PC-3 (cell line): ENCODE measurements at places on chromosomes 6 and 20. TPM values are rescaled to one million over a fixed set of nuclear protein-coding genes. Genes with fewer than 3 reads are reported as not detected.

The CST4 gene
- total RNA-seq = 0.98 TPM in 1 of 2 replicates, not detected in the other

The SLC22A7 gene
- not detected in 2 replicates for total RNA-seq

The AARS2 gene
- total RNA-seq = 26.2 and 30.4 TPM in 2 replicates

The WDR27 gene
- 20.0 and 28.3 TPM in 2 replicates for total RNA-seq

The DNAH8 gene
- total RNA-seq = 0.06 and 0.15 TPM in 2 replicates

The EFCAB8 gene
- total RNA-seq = not detected in 2 replicates

The ZBP1 gene
- total RNA-seq = 0.12 TPM in 1 of 2 replicates, not detected in the other

The MYMX gene
- not detected in 2 replicates for total RNA-seq

The ISM1 gene
- total RNA-seq = not detected in 2 replicates

The THBD gene
- total RNA-seq = 3.1 and 4.5 TPM in 2 replicates

The MUCL3 gene
- total RNA-seq = 0.04 TPM in 1 of 2 replicates, not detected in the other

The ECT2L gene
- not detected in 2 replicates for total RNA-seq

The FAM162B gene
- not detected in 2 replicates for total RNA-seq

- DNase-seq = no peak
Measured at GRCh38 chr6:111781041-111781708, 92.1 kb downstream of the FYN start.

DNA sequence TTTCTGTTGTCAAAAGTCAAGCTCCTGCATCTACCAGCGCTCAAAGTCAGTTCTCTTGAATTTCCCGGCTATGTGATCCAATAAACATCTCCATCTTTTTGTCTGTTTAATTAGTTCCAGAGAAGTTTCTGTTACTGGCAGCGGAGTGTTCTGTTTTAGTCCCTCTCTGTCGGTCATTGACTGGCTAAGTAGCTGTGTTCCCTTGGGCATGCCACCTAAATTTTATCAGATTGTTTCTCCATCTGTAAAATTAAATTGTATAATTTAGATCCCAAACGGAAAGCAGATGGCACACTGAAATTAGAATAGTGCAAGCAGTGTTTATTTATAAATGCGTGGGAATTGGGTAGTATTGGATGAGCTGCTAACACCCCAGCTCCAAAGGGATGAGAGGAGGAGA, 29.7 kb upstream of the PRL start:
- no peak for DNase-seq

GRCh38 chr6:41894366-41895299, 542 bp downstream of the USP49 start:
- DNase-seq = no peak

- peak; percentile 100 for DNase-seq
Measured at GRCh38 chr20:47464380-47465101, 37.1 kb upstream of the NCOA3 start.

GRCh38 chr6:140043357-140043756, 668.9 kb upstream of the CITED2 start:
- DNase-seq = peak; percentile 92

GRCh38 chr6:164005004-164005711, 590.6 kb downstream of the QKI start:
- no peak for DNase-seq

DNA sequence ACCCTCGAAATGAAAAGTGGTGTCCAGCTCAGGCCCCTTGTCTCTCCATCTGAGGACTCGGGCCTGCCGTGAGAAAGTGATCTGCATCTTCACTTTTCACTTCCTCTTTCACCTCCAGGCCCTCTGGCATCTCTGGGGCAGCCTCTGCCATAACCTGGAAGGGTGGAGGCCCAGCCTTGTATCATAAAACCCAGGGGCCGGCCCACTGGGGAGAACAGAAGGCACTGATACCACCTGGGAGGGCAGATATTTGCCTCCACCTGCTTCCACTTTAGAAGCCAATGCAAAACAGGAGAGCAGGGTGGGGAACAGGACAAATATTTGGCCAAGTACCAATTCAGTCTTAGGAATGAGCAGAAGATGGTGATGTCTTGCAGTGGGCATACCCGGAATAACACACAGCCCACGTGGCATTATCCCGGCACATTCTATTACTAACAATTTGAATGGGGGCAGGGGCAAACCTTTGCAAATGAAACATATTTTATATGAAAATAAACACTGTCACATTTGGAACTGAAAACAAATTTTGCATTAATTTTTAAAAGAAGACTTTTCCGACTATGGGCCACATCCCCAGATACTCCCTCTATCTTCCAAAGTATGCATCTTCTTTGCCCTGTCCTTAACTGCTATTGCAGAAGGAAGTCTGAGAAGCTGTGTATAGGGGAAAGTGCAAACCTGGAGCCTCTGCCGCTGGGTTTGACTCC, 69.2 kb upstream of the TBC1D7 start:
- DNase-seq = no peak

- no peak for DNase-seq
Measured at GRCh38 chr6:127404133-127404532, 55.1 kb downstream of the KIAA0408 start.

GRCh38 chr20:51634257-51634656, 91.7 kb upstream of the NFATC2 start:
- DNase-seq = peak; percentile 39
